ENCODE measurements at places on chromosomes 11 and 22.

DNA sequence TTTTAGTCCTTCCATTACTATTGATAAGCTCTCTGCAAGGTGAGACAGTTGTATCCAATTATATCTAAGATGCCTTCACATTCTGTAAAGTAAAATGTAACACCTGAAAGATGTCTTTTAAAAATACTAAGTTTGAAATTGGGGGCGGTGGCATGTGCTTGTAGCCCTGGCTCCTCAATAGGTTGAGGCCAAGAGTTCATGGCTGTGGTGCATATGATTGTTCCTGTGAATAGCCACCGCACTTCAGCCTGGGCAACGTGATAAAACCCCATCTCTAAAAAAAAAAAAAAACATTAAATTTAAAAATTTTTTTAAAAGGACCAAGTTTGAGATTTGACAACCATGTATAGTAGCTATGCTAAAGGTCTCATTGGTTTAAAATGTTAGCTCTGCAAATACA lies 20.5 kb downstream of the CAPRIN1 start:
- no peak for DNase-seq

DNA sequence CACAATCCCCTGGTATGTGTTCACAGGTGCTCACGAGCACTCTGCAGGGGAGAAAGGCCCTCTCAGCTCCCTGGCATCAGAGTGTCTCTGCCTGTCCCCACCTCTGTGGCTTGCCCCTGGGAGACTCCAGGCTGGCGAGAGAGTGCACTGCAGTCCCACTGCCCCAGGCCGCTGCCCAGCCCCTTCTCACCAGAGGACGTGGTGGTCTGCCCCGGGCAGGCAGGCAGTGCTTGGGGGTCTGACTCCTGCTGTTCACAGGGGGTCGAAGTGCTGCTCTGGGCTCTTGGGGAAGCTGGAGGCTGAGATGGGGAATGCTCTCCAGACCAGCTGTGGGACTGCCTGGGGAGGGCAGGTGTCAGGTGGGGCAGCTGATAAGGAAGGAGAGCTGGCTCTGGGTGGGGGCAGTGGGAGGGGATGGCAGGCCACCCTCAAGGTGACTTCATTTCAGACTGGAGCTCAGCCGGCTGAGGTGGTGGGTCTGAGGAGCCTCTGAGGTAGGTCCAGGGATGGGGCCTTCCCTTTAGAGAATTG lies 151.0 kb upstream of the B3GAT1 start:
- DNase-seq, result no peak

- no peak for DNase-seq
Measured at GRCh38 chr11:11346303-11346702, 6.7 kb downstream of the CSNK2A3 start.

DNA sequence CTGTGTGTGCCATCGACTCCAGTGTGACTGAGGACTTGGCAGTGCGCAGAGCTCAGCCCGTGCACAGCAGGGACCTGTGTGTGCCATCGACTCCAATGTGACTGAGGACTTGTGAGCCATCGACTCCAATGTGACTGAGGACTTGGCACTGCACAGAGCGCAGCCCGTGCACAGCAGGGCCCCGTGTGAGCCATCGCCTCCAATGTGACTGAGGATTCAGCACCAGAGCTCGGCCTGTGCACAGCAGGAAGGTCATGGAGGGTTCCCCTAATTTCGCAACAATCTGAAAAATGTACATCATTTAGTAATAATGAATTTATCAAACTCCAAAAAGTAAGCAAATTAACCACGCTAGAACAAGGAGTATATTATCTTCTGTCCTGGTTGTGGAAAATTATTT lies 348.3 kb upstream of the B3GAT1 start:
- no peak for DNase-seq

DNA sequence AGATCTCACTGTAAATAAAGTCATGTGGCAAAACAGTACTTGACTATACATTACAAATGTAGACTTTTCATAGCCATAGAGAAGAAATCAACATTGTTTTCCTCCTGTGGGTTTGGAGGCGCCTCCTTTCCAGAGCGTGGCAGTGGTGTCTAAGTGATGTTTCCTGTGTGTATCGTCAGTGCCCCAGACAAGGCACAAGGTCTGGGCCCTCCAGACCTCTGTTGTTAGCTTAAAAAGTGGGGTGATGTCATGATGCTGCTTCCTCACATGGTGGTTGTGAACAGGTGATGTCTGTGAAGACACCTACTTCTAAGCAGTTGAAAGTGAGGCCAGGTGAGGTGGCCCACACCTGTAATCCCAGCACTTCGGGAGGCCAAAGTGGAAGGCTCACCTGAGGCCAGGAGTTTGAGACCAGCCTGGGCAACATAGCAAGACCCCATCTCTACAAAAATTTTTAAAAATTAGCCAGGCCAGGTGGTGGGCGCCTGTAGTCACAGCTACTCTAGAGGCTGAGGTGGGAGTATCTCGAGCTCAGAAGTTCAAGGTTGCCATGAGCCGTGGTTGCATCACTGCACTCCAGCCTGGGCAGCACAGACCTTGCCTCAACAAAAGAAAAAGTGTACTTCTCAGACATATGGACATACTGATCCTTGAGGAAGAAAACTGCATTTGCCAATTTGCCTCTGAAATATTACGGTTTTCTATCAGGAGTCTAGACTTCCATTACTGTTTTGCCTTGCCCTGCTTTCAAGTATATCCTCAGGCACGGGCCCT lies 15.7 kb downstream of the NUP50 start:
- no peak for DNase-seq

- DNase-seq, result no peak
Measured at GRCh38 chr11:82854242-82854641, 46.0 kb downstream of the PRCP start.

DNA sequence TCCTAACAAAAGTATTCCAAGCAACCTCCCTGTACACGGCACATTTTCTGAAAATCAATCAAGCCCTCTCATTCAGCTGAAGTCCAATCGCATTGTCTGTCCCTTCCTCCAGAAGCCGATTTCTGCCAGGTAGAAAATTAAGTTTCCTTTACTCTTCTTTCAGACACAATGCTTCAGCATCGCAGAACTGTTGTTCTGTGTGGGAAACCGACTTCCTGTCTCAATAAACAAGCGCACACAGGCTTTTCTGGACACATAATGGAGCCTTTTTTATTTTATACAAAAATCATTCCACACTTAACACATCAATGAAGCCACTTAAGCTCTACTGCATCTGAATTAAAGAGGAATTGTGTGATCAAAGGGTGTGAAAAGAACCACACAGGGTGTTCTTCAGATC lies 75.6 kb downstream of the BLID start:
- no peak for DNase-seq

GRCh38 chr11:64218628-64219353 lies 7.2 kb downstream of the TRPT1 start:
- DNase-seq, result no peak

DNA sequence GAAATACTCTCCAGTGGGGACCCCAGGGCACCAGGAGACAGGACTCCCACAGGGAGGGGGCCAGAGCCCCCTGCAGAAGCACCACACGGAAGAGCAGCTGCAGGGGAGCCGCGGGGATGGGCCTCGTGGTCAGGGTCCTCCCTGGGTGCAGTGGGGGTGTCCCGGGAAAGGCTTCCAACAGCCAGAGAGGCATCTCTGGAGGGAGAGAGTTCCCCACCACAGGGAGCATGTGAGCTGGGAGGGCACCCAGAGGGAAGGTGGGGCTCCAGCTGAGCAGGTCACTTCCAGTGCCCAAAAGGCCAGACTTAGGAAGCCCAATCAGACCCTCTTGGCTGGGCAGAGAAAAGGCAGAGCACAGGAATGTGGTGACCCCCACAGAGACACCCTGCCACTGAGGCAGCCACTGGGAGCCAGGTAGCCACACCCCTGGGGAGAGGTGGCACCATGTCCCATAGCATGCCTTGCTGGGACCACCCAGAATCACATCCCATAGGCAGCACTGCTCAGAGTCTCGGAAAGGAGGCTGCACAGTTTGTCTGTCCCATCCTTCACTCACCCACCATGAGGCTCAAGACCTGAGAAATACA lies 49.9 kb upstream of the LMO1 start:
- no peak for DNase-seq

DNA sequence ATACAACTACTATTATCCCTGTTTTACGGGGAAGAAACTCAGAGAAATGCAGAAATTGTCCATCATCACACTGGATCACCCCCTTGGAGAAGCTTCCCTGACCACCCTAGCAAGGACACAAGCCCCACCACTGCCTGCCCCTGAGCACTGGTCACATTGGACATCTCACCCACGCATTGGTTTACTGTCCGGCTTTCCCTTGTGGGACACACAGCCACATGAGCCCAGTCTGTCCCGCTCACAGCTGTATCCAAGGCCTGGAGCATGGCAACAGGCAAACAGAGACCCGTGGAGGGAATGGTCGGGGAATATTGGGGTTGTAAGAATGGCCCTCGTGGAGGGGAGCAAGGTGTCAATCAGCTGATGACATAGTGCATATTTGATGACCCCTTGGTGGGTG lies 42.7 kb upstream of the FGF3 start:
- no peak for DNase-seq

DNA sequence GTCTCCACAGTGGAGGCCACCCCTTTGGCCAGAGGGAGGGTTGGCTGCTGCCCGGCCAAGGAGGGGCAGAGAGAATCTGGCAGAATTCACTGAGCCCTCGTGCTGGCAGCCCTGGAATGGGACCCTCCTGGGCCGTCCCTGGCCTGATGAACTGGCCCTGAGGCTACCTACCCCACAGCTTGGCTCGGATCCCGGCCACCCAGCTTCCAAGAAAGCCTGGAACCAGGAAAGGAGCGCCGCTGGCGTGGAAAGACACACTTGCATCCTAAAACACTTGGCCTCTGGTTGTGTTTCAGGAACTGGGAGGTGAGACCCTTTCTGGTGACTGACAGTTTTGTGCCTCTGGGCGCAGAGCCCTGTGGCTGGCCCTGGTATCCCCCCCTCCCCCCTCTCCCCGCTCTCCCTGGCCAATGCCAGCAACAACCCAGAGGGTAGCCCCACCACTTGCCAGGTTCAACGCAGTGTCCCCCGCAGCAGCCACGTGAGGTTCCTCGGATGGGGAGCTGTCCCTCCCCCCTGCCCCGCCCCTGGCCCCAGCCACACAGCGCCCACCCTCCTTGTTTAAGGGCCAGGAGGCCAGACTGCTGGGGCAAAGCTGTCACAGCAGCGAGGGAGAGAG lies 693 bp downstream of the NFAM1 start:
- DNase-seq, result no peak

GRCh38 chr11:16095756-16096155 lies 260.6 kb downstream of the SOX6 start:
- no peak for DNase-seq

- no peak for DNase-seq
Measured at GRCh38 chr22:43256976-43257545, 70.1 kb upstream of the TTLL12 start.

DNA sequence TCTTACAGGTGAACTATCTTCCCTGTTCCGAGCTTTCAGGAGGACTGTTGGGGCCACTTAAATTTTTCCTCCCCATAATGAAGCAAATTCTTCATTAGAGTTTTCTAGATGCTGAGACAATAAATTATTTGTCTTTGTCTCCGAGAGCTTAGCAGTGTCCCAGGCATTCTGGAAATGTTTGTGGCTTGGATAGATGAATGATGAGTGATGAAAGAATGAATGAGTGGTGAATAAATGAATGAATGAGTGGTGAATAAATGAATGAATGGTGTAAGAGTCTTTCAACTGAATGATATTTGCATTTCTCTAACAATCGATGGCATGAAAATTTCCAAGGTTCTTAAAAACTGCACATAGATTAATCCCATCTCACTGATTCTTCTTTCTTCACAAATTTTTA lies 52.8 kb downstream of the AHNAK start:
- DNase-seq, result no peak

DNA sequence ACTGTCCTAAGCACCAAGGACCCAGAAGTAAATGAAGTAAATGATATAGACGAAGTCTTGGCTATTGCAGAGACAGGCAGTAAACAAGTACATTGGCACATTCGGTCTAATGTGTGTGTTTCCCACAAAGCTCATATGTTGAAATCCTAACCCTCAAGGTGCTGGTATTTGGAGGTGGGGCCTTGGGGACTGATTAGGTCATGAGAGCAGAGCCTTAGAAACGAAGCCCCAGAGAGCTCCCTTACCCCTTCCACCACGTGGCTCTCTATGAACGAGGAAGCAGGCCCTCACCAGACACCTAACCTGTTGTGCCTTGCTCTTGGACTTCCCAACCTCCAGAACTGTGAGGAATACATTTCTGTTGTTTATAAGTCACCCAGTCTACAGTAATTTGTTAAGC lies 14.9 kb downstream of the CLMP start:
- DNase-seq, result no peak

- no peak for DNase-seq
Measured at GRCh38 chr22:16957781-16958180, 50.2 kb downstream of the GAB4 start.

DNA sequence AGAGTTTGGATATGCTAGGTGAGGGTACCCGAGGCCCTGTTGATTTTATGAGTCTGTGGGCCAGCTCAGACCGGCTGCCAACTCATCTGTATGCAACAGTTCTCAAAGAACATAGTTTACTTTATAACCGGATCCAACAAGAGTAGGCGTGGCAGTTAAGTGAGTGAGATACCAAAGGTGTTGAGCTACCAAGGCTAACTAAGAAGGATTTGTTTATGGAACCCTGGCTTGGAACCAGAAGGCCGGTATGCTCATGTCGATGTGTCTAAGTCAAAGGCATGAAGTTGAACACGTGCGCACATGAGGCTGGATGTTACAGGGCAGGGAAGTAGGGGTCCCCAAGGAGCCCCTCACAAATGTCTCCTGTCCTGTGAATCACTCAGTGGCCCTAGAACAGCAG lies at the start of gene KCNJ1:
Gene KCNJ1 (minus strand): TSS at position 20 of the 400 bp plus-strand sequence. CDS start 27,053 bp downstream, outside the sequence.
- no peak for DNase-seq

GRCh38 chr22:31637447-31637890 lies 24.5 kb downstream of the PISD start:
- no peak for DNase-seq

DNA sequence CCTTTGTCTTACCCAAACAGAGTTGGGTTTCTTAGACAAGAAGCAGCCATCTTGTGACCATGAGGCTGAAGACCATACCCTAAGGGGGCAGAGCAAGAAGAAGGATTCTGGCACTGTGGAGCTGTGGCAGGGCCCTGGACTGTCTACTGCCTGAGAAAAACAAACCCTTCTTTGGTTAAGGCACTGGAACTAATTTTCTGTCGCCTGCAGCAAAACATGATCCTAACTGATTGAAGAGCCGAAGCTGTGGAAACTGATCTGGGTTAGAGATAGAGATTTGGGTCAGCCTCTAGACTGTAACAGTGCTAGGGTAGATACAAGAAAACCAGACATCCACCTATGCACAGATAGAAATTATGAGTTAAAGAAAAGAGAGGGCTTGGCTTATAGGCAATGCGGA lies 11.3 kb upstream of the ACER3 start:
- DNase-seq, result no peak

DNA sequence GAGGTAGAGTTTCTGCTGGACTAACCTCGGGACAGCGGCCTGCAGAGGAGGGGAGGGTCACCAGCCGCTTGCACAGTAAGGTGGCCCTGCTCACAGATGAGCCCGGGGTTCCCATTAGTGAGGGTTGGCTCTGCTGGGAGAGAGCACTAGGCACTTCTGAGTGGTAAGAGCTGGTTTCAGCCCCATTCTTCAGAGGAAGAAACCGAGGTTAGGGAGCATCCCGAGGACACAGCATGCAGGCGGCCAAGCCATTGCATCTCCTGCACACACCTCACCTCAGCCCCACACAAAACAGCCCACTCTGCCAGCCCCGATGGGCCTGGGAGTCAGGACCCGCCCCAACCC lies 99.3 kb downstream of the MED15 start:
- no peak for DNase-seq

GRCh38 chr11:70650075-70650909 lies 252.0 kb downstream of the CTTN start:
- DNase-seq, result peak; percentile 92

GRCh38 chr22:43923191-43923590 lies 414 bp upstream of the PNPLA3 start:
- DNase-seq, result no peak

GRCh38 chr11:112801817-112802088 lies 159.5 kb upstream of the NCAM1 start:
- DNase-seq, result no peak
